ENCODE measurements at places on chromosomes 1 and 21.

- no peak for DNase-seq
Measured at GRCh38 chr1:86345042-86345441, 51.1 kb downstream of the ODF2L start.

DNA sequence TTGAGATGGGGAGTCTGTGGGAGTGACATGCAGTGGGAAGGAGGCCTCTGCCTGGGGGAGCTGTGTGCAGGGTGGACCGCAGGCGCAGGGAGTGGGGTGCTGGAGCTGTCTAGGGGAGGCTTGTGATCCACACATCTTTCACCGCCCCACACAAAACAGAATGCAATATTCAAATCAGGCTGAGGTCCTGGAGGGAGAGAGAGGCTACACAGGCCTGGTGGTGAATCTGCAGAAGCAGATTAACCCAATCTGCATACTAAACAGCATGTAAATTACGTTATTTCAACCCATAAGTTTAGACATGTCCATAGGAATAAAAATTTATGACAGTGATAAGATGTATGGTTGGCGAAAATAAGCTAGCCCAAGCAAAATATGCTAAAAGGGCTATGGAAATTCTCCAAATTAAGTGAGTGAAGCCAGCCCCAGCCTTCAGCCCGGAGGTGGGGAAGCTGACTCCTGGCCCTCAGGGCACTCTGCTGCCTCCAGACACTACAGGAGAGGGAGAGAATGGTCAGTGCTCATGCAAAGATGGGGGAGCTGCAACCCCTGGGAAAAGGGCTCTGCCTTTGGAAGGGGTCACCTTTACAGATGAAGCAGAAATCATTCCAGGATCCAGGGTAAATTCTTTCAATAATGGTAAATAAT lies 156.2 kb upstream of the CTTNBP2NL start:
- no peak for DNase-seq

DNA sequence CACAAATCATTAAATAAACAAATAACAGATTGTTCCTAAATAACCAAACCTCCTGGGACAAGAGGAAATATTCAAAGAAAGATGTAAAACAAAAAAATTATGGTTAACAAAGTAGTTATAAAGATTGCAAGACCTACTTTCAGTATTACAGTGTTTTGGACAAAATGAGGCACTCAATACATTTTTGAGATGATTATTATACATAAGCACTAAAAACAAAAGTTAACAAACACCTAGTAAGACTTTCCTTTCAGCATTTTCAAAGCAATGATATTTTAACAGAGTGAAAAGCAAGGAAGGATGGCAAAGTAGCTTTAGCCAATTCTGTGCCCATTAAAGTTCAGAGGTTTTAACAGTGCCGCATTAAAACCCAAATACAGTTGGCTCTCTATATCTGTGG lies 17.2 kb downstream of the OMA1 start:
- DNase-seq: peak; percentile 57

GRCh38 chr1:156847591-156848460 lies 11.1 kb downstream of the INSRR start:
- DNase-seq: no peak

DNA sequence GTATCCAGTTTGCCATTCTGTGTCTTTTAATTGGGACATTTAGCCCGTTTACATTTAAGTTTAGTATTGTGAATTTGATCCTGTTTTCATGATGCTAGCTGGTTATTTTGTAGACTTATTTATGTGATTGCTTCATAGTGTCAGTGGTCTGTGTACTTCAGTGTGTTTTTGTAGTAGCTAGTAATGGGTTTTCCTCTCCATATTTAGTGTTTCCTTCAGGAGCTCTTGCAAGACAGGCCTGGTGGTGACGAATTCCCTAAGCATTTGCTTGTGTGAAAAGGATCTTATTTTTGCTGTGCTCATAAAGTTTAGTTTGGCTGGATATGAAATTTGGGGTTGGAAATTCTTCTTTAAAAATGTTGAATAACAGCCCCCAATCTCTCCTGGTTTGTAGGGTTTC lies 69.2 kb upstream of the PDC start:
- DNase-seq: no peak

GRCh38 chr1:14083706-14084105 lies 383.7 kb downstream of the PRDM2 start:
- DNase-seq: no peak

- no peak for DNase-seq
Measured at GRCh38 chr1:4962836-4963235, 308.4 kb downstream of the AJAP1 start.

GRCh38 chr21:28959367-28960099 lies 33.1 kb downstream of the LTN1 start:
- DNase-seq: no peak

GRCh38 chr1:206930210-206930798 lies 8.6 kb upstream of the FCMR start:
- no peak for DNase-seq

DNA sequence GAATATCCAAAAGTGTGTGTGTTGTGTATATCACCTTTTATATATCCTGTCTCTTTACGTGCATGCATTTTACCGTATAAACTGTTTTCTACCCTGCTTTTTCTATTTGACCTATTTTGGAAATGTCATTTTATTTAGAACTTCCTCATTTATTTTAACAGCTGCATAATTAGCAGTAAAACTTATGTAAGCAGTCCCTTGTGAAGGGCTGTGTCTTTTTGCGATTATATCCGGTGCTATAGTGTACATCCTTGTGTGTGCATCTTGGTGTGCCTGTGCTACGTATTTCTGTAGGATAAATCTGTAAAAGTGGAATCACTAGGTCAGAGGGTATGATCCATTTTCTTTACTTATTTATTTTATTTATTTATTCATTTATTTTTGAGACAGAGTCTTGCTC lies 7.2 kb downstream of the LGALS8 start:
- DNase-seq: no peak

DNA sequence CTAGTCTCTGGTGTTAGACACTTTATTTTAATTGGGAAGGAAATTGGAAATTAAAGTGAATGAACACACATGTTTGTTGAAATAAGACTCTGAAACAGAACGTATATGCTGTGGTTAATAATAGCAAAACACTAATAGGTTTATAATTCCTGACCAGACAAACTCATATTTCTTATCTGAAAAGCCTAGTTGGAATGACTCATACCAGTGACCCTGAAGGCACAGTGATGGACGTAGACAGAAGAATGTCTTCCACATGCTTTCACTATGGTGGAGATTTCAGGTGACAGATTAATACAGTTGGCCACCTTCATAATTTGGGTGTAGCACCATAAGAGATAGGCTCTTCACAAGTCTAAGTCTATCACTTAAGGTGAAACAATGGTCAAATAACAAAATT lies 83.0 kb upstream of the COL11A1 start:
- no peak for DNase-seq

DNA sequence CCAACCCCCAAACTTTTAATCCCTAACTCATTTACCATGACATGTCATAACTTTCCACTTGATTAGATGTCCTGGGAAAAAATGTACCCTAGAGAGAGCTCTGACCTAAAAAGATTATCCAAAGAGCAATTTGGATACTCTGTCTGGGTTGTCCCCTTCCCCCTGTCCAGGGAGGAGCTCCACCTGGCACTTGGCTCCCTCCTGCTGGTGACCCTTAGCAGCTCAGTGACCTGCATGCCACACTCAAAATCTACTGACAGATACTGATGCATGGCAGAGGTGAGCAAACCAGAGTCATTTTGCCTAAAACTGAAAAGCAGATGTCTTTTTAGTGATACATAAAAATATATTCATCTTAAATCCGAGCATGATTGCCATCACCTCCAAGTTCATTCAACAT lies 442.3 kb upstream of the CHRM3 start:
- no peak for DNase-seq

GRCh38 chr1:116910379-116911187 lies 867 bp downstream of the PTGFRN start:
- peak; percentile 59 for DNase-seq
